ENCODE measurements at places on chromosomes 11 and 22.

DNA sequence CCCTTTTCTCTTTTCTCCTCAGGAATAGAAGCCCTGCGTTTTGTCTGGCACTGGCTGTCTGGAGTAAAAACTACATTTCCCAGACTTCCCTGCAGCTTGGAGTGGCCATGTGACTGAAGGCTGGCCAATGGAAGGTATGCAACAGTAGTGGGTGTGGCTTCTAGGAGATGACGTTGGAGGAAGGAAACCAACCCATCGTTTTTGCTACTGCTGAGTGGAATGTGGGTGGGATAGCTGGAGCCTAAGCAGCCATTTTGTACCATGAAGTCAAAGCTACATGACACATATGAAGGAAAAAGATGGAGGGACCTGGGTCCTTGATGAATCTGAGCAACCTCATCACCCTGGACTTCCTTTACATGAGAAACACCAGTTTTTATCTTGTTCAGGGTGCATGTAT is 19.6 kb downstream of the FGF3 start:
- no peak for DNase-seq

- DNase-seq: no peak
These were observed 8.0 kb downstream of the DGAT2 start for GRCh38 chr11:75776546-75776945.

DNA sequence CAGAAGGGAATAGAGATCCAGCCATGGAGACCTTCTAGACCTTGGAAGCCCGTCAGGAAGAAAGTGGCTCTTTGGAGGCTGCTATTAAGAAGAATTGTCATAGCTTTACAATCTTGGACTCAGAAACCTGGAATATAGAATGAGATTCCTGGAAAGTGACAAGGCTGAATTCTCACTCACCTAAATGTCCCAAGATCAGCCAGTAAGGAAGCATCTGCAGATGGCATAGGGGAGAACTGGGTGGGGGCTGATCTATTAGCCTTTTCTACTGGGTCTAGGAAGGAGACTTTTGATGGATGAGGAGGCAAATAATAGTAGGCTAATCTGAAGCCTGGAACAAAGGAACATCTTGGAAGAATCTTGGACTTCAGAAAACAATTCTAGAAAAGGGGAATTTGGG is at the start of gene OR51G1:
TSS of gene OR51G1 (minus strand) at position 101 of the 400 bp plus-strand sequence. CDS start at position 101, 0 bp downstream.
- no peak for DNase-seq

- no peak for DNase-seq
These were observed 90.0 kb downstream of the TSPAN18 start for GRCh38 chr11:44816761-44817160.

DNA sequence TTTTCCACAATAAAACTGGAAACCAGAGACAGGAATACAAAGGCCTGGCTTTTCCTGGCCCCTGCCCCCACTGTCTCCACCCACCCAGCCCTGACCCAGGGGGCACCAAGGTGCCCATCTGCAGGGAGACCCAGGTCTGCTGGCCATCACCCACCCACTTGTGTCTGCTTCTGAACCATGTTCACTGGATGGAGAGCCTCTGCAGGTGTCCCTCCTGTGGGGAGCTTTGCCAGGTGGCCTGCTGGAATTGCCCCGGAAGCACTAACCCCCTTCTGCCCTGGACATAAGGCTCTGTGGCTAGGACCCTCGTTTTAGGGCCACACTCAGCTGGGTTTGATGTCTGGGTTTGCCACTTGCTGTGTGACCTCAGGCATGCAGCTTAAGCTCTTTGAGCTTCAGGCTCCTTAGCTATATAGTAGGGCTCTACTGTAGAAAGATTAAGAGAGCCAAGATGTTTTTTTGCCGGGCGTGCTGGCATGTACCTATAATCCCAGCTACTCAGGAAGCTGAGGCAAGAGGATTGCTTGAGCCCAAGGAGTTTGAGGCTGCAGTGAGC is 3.9 kb downstream of the SCARF2 start:
- no peak for DNase-seq

GRCh38 chr11:74256378-74257133 is 54.9 kb downstream of the P4HA3 start:
- DNase-seq: no peak

- DNase-seq: peak; percentile 10
These were observed 12.6 kb upstream of the NECTIN1 start for GRCh38 chr11:119741369-119742262.

Measured in stimulated activated CD4-positive, alpha-beta T cell treated with anti-CD3 and anti-CD28 coated beads, Interleukin-1b, Interleukin-23, amount 100 ng/mL, for 1 hour (primary cell).